ENCODE measurements at places on chromosomes 1 and 21.

GRCh38 chr21:46498335-46499050 is 39.8 kb downstream of the DIP2A start:
- no peak for DNase-seq
- peaks cover 7% of the 10 kb centered on the region for H3K36me3 ChIP-seq
- no peak overlapping the region for H3K27ac ChIP-seq
- H3K27me3 ChIP-seq = no peaks in the 10 kb centered on the region
- H3K4me1 ChIP-seq = no peaks in the 10 kb centered on the region
- no peak overlapping the region for H3K4me3 ChIP-seq

GRCh38 chr21:37684115-37684493 is 232.2 kb downstream of the KCNJ6 start:
- H3K27me3 ChIP-seq = no peaks in the 10 kb centered on the region
- H3K4me3 ChIP-seq = no peak overlapping the region
- H3K36me3 ChIP-seq = no peaks in the 10 kb centered on the region
- DNase-seq = no peak

GRCh38 chr21:44345495-44345894 is 6.3 kb upstream of the CFAP410 start:
- peaks cover 7% of the 10 kb centered on the region for H3K4me1 ChIP-seq
- no peak overlapping the region for H3K4me3 ChIP-seq
- no peak overlapping the region for H3K27ac ChIP-seq
- peaks cover 20% of the 10 kb centered on the region for H3K27me3 ChIP-seq

- H3K4me1 ChIP-seq = 0 out of 2 replicates have a peak, but pooled peaks cover 3% of the 10 kb centered on the region
- no peak for DNase-seq
- H3K4me3 ChIP-seq = no peak overlapping the region
- H3K27ac ChIP-seq = no peak overlapping the region
- 0 out of 2 replicates have a peak, but pooled peaks cover 3% of the 10 kb centered on the region for H3K36me3 ChIP-seq
Observed at GRCh38 chr1:160776178-160776577, 19.8 kb upstream of the LY9 start.

All from GM23338 (cell line).